ENCODE measurements at places on chromosomes 6 and 20. TPM values are rescaled to one million over a fixed set of nuclear protein-coding genes. Genes with fewer than 3 reads are reported as not detected.

- DNase-seq, result no peak
- H3K36me3 ChIP-seq, result no peaks in the 10 kb centered on the region
- H3K27ac ChIP-seq, result no peak overlapping the region
These were observed 149.3 kb upstream of the STXBP5 start for GRCh38 chr6:147054871-147055270.

DNA sequence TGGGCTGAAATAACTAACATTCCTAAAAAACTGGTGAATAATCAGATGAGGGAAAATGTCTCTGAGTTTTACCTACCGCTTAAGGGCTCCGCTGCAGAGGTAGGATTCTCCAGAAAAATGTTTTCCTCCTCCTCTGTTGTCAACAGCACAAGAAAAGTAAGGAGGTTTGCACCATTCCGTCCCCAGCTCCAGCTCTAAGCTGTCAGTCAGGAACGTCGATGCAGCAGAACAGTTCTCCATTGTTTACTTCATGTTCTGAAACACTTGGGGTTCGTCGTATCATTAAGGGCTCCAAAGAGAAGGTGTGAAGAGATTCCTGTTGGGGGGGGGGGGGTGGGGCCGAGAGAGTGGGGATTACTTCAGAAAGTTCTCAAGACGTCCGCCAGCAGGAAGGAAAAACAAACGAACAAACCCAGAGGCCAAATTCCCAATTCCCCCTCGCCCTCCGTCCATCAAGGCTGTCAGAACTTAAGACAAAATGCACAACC lies 734 bp downstream of the MMS22L start:
- no peaks in the 10 kb centered on the region for H3K4me1 ChIP-seq
- H3K27ac ChIP-seq, result no peak overlapping the region
- H3K36me3 ChIP-seq, result no peaks in the 10 kb centered on the region
- peak overlapping the region; percentile 89 for H3K4me3 ChIP-seq
- no peaks in the 10 kb centered on the region for H3K27me3 ChIP-seq

DNA sequence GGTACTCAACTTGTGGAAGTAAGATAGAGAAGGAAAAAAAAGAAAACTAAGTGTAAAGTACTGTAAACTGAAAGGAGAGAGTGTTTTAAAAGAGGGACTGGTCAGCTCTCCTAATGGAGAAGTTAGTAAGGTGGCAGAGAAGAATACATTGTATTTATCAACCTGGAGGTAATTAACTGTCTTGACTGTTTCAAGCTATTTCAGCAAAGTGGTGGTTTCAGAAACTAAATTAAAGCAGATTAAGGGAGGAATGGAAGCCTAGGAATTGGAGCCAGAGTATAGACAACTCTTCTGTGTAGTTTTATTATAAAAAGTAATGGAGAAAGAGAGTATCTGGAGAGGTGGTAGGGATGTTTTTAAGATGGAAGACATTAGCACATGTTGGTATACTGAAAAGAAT lies 2.7 kb upstream of the PHF10 start:
- no peak overlapping the region for H3K27ac ChIP-seq
- peaks cover 3% of the 10 kb centered on the region for H3K4me1 ChIP-seq
- no peak overlapping the region for H3K4me3 ChIP-seq
- no peaks in the 10 kb centered on the region for H3K27me3 ChIP-seq

GRCh38 chr6:119829006-119829405 lies 479.4 kb upstream of the MAN1A1 start:
- H3K27me3 ChIP-seq, result no peaks in the 10 kb centered on the region
- no peaks in the 10 kb centered on the region for H3K4me1 ChIP-seq
- H3K36me3 ChIP-seq, result no peaks in the 10 kb centered on the region
- no peak overlapping the region for H3K4me3 ChIP-seq
- H3K27ac ChIP-seq, result no peak overlapping the region

- no peaks in the 10 kb centered on the region for H3K27me3 ChIP-seq
- H3K4me3 ChIP-seq, result no peak overlapping the region
- H3K4me1 ChIP-seq, result no peaks in the 10 kb centered on the region
- no peak overlapping the region for H3K27ac ChIP-seq
- H3K36me3 ChIP-seq, result no peaks in the 10 kb centered on the region
- DNase-seq, result no peak
These were observed 200.5 kb upstream of the RREB1 start for GRCh38 chr6:6907286-6907685.

TMEM74B gene
- total RNA-seq, result 0.22 TPM

TRIM15 gene
- total RNA-seq, result not detected

All from pancreas (tissue), 10 donors.